ENCODE measurements at places on chromosomes 4 and X.

DNA sequence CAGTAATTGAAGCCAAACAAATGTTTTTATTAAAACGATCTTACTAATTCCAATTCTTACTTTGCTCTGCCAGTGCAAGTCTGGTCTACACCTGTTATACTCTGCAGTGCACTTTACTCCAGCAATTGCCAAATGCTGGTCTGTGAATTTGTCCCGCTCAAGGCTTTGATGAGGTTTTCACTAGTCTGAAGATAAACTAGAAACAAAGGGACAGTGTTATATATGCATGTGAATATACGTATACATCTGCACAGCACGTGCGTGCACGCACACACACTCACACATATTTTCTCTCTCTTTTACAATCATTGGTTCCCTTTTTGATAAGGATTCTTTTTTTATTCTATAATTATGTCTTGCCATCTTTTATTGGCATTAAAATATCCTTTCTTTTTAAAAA lies 88.5 kb upstream of the LCORL start:
- DNase-seq = no peak

DNA sequence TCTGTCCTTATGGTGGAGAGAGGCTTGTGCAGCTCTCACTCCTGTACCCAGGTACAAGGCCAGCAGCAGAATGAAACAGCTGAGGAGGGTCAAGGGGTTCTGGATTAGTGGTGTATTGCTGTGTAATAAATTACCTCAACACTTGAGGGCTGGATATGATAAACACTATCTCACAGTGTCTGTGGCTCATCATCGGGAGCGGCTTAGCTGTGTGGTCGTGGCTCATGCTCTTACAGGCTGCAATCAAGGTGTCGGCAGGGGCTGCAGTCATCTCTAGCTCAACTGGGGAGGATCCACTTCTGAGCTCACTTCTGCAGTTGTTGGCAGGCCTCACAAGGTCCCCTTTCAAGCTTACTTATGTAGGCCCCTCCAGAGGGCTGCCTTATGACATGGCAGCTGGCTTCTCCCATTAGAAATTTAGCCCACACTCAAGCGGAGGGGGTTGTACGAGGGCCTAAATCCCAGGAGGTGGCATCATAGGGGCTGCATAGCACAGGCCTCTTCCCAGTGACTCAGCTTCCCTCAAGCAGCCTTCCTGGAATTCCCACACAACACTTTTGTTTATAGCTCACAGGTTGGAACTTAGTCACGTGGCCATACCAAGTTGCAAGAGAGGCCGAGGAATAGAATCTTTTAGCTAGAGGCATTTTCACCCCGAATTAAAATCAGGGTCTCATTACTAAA lies 148.2 kb upstream of the RPS6KA3 start:
- no peak for DNase-seq

DNA sequence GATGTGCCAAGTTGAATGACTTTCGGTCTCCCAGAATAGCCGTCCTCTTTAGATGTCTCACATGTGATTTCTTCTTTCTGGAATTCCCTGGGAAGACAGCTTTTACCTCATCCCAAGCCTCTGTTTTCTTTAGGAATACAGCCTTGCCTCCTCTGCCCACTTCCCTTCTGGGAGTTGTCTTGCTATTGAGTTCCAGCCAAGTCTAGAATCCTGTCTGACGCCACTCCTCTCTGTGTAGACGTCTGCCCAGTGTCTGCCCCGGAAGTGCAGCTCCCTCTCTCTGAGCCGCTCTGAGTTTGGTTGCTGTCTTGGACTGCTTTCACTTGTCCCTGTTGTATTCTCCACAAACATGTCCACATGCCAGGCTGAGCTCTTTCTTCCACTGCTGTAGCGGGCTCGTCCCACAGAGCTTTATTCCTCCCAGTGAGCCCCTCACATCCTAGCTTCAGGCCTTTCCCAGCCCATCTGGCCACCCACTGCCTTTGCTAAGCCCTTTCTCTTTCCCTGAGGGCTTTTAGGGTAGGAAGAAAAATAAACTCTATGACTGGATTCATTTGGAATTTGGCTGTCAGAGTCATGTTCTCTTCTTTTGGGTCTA lies 9.0 kb upstream of the IGFBP7 start:
- no peak for DNase-seq

GRCh38 chrX:29359276-29359675 lies 772.0 kb downstream of the IL1RAPL1 start:
- DNase-seq = no peak

- no peak for DNase-seq
These were observed 117.9 kb downstream of the CPZ start for GRCh38 chr4:8710416-8710815.

- no peak for DNase-seq
These were observed 336.9 kb downstream of the ZNF674 start for GRCh38 chrX:46208225-46208854.

Measured in memory B cell (primary cell).